ENCODE measurements at places on chromosomes 6 and 20.

- DNase-seq, result no peak
Observed at GRCh38 chr6:32113386-32114352, 4.5 kb upstream of the TNXB start.

GRCh38 chr20:57974863-57975262 lies 253.6 kb downstream of the ANKRD60 start:
- DNase-seq, result no peak

GRCh38 chr6:3876866-3877265 lies 27.7 kb downstream of the FAM50B start:
- DNase-seq, result no peak

- no peak for DNase-seq
Observed at GRCh38 chr6:137957471-137957870, 90.4 kb downstream of the TNFAIP3 start.

- DNase-seq, result no peak
Observed at GRCh38 chr20:57835074-57835452, 125.2 kb upstream of the PMEPA1 start.

DNA sequence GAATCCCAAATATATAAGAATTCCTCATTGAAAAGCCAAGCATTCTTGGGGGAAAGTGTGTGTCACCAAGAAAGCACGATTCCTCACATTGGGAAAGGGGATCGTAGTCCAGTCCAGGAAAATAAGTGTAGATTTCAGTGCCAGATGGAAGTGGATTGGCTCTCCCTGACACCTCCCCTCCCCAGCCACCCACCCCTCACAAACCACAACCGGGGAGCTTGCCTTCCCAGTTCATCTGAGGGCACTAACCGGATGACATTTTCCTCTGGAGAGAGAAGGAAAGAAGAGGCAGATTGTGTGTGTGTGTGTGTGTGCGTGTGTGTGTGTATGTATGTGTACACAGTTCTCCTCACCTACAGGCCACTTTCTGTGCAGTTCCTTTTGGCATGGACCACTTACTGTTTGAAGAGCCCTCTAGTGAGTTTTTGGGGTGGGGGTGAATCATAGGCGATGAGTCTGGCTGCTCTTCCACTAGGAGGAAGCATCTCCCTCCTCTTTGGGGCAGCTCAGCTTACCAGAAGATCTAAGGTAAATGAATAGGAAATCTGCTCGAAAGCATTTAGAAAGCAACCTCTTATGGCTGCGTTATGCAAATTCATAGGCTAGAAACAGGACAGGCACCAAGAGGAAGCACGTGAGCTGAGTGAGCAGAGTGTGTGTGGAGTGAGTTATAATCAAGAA lies 20.8 kb downstream of the DAAM2 start:
- DNase-seq, result no peak

- DNase-seq, result no peak
Observed at GRCh38 chr6:166691199-166691598, 64.1 kb upstream of the RPS6KA2 start.

DNA sequence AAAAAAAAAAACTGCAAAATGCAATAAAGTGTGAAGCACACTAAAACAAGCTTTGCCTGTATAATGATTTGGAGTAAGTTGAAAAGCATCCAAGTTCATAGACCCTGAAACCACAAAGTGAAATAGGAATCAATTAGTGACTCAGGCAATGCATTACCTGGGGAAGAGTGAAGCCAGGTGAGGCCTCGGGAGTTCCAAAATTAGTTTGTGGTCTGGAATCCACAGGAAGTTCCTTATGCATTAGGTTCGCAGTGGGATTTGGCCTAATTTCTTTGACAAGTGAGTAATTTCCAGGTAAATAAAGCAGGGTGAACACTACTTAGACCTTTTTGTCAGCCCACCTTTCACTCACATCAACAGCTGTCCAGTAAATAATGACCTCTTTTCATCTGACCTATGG lies 490.8 kb downstream of the CBLN4 start:
- no peak for DNase-seq

DNA sequence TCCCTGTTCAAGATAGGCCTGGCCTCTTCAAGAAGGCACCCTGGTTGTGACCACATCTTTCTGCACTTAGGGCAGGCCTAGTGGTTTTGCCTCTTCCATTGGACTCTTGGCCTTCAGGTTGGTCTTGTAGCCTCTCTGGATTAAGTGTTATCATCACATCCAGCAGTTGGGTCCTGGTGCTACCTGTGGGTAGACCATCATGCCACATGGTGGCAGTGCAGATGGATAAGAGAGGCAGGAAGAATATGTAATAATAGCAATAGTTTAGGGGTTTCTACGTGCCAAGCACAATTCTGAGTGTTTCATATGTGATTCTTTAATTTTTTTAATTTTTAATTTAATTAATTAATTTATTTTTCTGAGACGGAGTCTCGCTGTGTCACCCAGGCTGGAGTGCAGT lies 28.5 kb upstream of the SNRPB2 start:
- DNase-seq, result peak; percentile 3

DNA sequence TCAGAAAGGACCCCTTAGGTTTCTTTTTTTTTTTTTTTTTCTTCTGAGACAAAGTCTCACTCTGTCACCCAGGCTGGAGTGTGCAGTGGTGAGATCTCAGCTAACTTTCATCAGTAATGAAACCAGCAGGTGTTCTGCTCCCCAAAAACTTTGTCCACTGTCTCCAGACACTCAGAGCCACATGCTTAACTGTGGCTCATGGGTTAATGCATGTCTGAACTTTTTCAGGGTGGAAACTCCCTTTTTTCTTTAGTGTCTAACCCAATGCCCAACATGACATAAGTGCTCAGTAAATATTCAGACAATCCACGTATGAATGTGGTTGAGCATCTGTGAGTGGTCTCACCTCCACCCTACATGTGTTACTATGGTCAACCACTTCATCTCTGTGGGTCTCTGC lies 45.4 kb downstream of the MYB start:
- no peak for DNase-seq

GRCh38 chr20:32792316-32792715 lies 27.4 kb upstream of the MAPRE1 start:
- no peak for DNase-seq

DNA sequence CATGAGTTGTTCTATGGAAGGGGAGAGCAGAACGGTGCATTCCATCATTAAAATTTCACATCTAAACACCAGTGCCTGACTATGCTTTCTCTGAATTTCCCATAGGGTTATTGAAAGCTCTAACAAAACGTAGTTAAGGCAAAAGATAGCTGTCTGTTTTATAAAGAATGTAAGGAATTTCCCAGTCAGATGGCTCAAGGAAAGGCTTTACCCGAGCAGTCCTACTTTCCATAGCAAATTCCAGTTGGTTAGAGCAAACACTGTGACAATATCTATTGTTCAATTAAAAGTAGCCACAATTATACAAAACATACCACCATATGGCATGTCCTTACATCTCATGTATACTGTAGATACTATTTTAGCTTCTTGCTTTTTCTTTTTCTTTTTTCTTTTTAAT lies 1059.5 kb upstream of the FLRT3 start:
- DNase-seq, result no peak

- no peak for DNase-seq
Observed at GRCh38 chr6:145199961-145200360, 535.4 kb downstream of the EPM2A start.

- DNase-seq, result no peak
Observed at GRCh38 chr6:52104979-52105378, 17.6 kb upstream of the PKHD1 start.

DNA sequence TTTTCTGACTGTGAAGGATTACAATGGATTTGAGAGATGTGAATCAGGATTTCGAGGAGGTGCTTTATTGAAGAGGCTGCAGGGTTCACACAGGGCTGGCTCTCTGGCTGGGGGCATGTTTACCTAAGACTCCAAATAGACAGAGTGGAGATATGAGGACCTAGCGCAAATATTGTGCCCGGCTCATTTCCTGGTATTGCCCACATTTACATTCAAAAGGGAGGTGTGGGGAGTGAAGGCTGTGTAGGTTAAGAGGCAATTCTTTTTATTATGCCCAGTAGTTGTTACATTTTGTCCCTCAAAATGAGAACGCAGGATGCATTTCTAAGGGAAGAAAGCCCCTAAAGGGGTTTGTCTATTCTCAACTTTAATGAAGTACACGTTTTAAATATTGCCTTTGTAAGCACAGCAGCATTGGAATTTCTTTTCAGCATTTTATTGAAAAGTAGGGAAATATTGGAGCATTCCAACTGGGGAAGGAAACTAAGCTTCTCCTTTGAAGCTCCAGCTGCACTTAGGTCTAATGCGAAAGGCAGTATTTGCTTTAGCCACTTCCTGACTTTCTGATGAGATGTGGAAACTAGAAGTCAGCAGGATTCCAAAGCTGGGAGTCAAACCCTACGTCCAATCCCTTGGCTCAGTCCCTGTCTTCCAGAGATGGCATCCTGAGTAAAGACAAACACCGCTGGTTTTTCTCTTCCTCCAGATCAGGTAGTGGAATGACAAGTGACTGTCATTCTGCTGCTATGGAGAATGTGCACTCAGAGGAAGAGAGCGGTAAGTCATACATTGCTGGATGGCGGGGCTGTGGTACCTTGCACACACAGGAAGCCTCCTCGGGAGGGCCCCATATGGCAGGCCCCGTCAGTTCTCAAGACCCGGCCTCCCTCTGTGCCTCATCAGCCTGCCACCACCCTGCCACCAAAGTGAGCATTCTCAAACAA lies 70.7 kb downstream of the MYB start:
- DNase-seq, result no peak

DNA sequence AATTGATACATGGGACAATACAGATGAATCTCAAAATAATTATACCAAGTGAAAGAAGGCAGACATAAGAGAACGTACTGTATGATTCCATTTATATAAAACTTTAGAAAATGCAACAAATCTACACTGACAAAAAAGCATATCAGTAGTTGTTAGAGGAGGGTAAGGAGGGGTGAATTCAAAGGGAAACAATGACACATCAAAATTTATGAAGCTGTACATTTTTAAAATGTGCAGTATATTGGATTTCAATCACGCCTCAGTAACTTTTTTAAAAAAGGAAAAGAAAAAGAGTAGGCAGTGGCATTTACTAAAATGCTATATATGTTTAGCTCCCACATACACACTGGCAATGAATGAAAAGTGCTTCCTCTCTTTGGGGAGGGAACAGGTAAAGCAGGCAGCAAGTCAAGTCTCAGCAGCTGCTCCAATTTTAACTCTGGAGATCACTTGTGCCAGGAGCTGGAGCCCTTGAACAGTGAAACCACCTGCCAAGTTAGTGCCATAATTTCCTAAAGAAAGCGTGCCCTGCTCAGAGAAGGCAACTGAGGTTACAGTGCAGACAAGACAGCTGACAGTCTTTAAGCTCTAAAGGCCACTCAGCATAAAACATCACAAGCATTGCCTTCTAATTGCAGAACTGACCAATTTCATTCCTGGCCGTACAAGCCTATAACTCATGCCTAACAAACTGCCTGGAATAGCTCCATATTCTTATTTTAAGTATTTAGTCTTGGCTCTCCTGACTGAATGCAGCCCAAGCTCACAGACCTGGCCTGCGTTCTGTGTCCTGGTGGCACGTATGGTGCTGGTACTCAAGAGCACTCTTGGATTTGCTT lies 10.9 kb downstream of the FKBP1A start:
- no peak for DNase-seq

GRCh38 chr20:47243532-47244305 lies 112.8 kb downstream of the ZMYND8 start:
- no peak for DNase-seq

- DNase-seq, result no peak
Observed at GRCh38 chr6:75266716-75267291, 17.8 kb downstream of the TMEM30A start.

GRCh38 chr6:6725468-6726209 lies 137.1 kb downstream of the LY86 start:
- DNase-seq, result no peak

GRCh38 chr6:109456710-109457561 lies 1.4 kb upstream of the MICAL1 start:
- DNase-seq, result no peak

DNA sequence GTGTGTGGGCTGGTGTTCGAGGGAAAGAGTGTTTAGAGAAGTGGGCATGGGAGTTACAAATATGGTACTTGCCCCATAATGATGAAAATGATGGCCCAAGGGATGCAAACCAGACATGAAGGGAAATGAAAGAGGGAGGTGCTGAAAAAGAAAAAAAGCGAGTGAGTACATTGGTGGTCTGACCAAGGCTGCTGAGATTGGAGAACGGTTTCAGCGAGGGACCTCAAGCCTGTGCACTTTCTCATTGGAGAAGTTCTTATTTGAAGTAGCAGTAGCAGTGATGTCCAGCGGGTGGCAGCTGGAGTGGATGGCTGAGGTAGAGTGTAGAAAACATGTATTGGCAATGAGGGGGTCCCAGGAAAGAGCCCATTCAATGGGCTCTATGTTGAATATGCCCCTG lies 54.8 kb downstream of the TNFAIP3 start:
- DNase-seq, result no peak

GRCh38 chr20:45179166-45179565 lies 4.5 kb downstream of the PI3 start:
- no peak for DNase-seq

GRCh38 chr6:3789018-3789895 lies 37.7 kb upstream of the PXDC1 start:
- DNase-seq, result no peak

DNA sequence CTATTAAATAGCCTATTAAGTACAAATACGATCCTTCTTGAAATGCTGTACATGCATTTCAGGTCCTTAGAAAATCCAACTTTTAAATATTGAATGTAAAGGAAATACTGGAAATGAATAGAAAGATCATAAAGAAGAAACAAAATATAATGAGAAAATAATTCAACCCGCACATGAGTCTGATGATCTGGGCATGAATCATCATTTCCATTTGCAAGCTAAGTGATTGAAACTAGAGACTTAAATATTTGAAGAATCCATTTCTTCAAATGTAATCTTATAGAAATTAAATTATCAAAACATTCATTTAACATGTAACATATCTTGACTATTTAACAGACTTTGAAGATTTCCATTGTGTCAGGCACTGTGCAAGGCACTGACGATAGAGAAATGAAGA lies 977.0 kb downstream of the TFAP2A start:
- DNase-seq, result no peak

- DNase-seq, result no peak
Observed at GRCh38 chr20:10261702-10262101, 43.1 kb downstream of the SNAP25 start.

DNA sequence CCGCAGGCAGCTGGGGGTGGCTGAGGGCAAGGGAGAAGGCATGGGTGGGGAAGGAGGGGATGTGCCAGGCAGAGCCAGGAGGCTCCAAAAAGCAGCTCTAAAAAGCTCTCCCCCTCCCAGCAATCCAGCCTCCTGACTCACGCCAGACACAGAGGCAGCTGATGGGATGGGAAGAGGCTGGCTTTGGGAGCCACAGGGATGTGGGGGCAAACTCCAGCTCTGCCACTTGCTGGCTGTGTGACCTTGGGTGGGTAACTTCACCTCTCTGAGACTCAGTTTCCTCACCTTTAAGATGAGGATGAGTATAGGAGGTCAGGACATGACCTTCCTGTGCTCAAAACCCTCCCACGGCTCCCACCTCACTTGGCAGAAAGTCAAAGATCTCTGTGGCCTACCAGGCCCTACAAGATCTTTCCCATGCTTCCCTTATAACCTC lies 148.9 kb downstream of the CEBPB start:
- no peak for DNase-seq
